ENCODE measurements at places on chromosomes 5 and 9.

- no peak for DNase-seq
Observed at GRCh38 chr9:72362680-72363139, 2.3 kb downstream of the ZFAND5 start.

GRCh38 chr9:126043681-126044080 lies 282.9 kb upstream of the MVB12B start:
- no peak for DNase-seq

DNA sequence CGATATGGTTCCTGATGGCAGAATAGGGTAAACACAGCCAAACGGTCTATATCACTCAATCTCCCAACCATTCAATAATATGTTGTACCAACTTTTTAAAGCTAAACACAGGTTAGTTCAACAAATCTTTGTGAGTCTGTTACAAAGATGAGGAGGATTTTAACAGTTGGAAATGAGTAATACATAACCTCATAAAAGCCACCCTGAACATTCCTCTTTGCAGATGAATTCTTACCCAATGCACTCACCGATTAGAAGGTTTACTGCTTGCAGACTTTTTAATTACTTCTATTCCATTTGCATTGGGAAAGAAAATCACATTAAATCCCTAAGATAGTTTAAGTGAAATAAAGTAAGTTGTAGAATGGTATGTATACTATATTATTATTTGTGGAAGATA lies 23.3 kb upstream of the TRMT10B start:
- DNase-seq = no peak

DNA sequence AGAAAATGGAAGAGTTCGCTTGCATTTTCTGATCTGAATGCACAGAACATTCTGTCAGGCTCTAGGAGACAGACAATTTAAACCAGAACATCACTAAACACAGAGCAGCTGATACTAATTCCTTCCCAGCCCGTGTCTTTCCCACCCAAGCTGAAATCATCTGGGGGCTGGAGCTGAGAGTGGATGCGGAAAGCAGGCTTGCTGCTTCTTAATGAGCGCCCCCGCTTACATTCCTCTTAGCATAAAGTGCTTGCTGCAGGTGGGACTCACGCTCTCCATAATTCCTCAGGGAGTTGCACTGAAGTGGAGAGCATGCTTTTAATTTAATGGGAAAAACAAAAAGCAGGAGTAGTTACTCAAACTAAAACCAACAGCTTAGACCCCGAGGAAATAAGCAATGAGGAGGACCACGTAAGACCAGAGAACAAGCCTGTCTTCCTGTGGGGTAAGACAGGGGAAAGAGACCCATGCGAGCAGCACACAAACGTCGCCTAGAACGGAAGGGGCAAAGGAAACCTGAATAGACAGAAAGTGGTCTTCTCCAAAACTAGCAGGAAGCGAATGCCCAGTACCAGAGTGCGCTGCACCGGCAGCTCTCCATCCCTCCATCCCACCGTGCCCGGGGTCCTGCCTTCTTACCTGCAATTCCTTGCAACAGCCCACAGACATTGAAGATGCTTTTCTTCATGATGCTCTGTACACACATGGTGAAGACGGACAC lies 139.3 kb downstream of the LHFPL2 start:
- no peak for DNase-seq

GRCh38 chr9:138022121-138022741 lies 144.6 kb downstream of the CACNA1B start:
- DNase-seq = peak; percentile 44

DNA sequence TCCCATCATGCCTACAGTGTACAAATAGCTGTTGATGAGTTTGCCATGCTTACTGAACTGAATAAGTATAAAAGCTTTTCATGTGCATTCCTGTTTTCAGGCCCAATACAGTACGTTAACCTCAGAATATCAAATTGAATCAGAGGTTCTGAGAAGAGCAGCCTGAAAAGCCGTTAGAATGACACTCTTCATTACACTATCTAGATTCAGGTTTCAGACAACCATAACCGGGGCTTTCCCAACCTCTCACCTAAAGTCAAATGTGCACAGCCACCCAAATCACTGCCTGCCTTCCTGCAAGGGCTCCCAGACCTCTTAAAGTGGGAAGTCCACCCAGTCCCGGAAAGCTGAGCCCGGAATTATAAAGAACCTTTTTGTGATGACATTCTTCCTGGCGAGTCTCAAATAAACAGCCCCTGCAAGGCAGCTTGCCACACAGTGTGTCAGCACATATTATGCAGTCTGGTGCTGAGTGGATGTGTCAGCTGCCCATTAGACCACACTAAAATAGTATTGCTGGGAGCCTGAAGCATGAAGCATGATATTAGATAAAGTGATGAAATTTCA lies 245.8 kb downstream of the TLE4 start:
- no peak for DNase-seq

GRCh38 chr9:108951578-108951977 lies 17.4 kb downstream of the ABITRAM start:
- DNase-seq = no peak

- no peak for DNase-seq
Observed at GRCh38 chr9:3807601-3808000, 281.8 kb upstream of the RFX3 start.

- DNase-seq = no peak
Observed at GRCh38 chr5:121746763-121747162, 104.9 kb upstream of the FTMT start.

- no peak for DNase-seq
Observed at GRCh38 chr5:81949462-81949861, 22.4 kb upstream of the ATG10 start.

DNA sequence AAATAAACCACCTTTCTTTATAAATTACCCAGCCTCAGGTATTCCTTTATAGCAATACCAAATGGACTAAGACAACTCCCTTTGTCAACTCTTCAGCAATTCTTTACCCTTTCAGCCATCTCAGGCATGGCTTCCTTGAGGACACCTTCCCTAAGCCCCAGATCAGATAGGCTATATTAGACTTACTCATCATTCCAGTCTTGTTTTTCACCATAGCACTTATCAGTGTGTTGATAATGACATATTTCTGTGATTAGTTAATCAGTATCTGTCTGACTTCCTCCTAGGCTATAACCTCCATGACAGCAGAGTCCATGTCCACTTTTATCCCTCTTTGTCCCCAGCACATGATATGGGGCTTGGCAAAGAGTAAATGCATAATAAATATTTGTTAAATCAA lies 238.1 kb downstream of the ACTL7B start:
- no peak for DNase-seq

GRCh38 chr9:133635533-133636531 lies at the start of gene DBH:
DBH (plus strand) TSS chr9:133636363; CDS start chr9:133636372, 9 bp downstream.
- no peak for DNase-seq

- DNase-seq = no peak
Observed at GRCh38 chr5:156121882-156122281, 205.1 kb upstream of the SGCD start.

DNA sequence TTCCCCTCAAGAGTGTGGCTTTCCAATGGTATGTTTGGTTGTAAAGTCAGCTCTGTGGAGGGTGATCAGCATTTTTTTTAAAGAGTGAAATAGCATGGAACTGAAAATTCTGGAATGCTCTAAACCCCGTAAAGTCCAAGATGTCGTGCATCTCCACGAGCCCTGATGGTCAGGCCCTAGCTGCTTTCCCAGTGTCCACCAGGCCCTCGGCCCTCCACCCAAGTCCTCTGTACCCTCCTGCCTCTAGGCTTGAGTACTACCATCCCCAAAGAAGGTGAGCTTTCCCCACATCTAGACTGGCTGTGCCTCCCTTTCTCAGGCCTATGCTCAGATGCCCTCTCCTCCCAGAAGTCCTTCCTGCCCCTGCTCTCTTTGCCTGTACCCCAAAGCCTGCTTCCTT lies 280.3 kb downstream of the GADD45G start:
- DNase-seq = no peak

GRCh38 chr9:13816837-13817236 lies 497.1 kb downstream of the NFIB start:
- DNase-seq = no peak

GRCh38 chr5:52754051-52754450 lies 33.7 kb upstream of the ITGA1 start:
- DNase-seq = no peak

DNA sequence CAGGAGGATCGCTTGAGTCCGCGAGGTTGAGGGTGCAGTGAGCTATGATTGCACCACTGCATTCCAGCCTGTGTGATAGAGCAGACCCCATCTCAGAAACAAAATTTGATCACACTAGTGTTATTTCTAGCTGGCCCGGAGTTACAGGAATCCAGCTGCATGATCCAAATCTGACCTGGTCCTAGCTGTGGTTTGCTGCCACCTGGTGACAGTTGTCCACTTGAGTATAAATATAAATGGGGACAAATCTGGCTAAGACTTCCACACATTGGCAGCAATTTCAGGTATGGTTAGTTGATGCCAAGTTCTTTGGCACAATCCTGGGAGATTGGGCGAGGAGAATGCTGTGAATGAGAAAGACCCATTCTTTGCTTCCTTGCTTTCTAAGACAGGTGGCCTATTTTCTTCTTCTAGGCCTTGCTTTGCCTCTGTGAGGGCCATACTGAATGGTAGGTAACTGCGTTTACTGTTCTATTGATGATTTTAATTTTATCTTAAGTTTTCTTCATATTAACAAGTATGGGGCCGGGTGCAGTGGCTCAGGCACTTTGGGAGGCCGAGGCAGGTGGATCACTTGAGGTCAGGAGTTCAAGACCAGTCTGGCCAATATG lies 35.4 kb downstream of the UBE2R2 start:
- DNase-seq = peak; percentile 17

GRCh38 chr5:60522292-60522905 lies 177.6 kb downstream of the DEPDC1B start:
- peak; percentile 31 for DNase-seq
